ENCODE measurements at places on chromosomes 16 and 17. TPM values are rescaled to one million over a fixed set of nuclear protein-coding genes. Genes with fewer than 3 reads are reported as not detected.

CKLF gene
- 159 TPM for total RNA-seq

KRT15 gene
- total RNA-seq, result not detected

AATK gene
- total RNA-seq, result 0.62 TPM

LDAF1 gene
- 6.6 TPM for total RNA-seq

NUP93 gene
- total RNA-seq, result 150 TPM

NBR1 gene
- total RNA-seq, result 53.4 TPM
